Forelimb muscle (tissue), 1 donor: ENCODE measurements at places on chromosomes 12 and 14. TPM values are rescaled to one million over a fixed set of nuclear protein-coding genes. Genes with fewer than 3 reads are reported as not detected.

Gene TSPAN11
- polyA plus RNA-seq, result 6.1 TPM

Gene RERG
- 4.7 TPM for polyA plus RNA-seq

Gene PHETA1
- polyA plus RNA-seq, result 8.1 TPM

Gene PPTC7
- 10.6 TPM for polyA plus RNA-seq

Gene PLA2G1B
- polyA plus RNA-seq, result not detected

Gene MUCL1
- not detected for polyA plus RNA-seq

Gene FGFR1OP2
- polyA plus RNA-seq, result 45.0 TPM
